ENCODE measurements at places on chromosomes 11 and 22. TPM values are rescaled to one million over a fixed set of nuclear protein-coding genes. Genes with fewer than 3 reads are reported as not detected.
A peak's percentile ranks its signal among the peaks of the same experiment; 100 is the strongest.

DNA sequence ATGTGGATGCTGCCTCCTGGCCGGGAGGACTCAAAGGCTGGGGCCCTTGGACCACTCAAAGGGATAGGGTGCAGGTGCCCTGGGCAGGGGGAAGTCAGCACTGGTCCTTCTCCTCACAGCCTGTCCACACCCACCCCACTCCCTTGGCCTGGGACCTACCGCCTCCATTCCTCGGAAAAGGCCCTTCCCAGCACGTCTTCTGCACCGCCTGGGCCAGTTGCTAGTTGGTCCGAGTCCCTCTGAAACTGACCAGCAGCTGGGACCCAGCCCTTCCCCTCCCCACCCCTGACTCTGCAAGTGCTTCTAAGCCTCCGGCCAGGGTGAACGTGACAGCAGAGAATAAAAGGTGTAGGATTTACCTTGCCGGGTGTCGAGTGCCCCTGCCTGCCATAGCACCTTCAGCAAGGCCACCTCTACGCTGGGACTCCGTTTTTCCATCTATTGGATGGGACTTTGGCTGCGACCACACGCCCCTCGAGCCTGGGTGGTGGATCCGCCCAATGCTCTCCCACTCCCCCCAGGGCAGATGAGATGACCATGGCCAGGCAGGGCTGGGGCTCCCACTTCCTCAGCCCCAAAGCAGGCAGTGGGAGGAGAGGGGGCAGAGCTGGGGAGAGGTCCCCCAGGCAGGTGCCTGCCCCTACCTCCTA is 37.3 kb downstream of the OSBPL5 start:
- DNase-seq, result peak; percentile 29

- no peak for DNase-seq
Measured at GRCh38 chr11:74815966-74816365, 67.3 kb downstream of the RNF169 start.

- no peak for DNase-seq
Measured at GRCh38 chr11:73326929-73327811, 19.1 kb downstream of the ARHGEF17 start.

Gene MUC2
- total RNA-seq, result 1,109 TPM

- DNase-seq, result no peak
Measured at GRCh38 chr11:105429096-105429910, 180.6 kb upstream of the GRIA4 start.

DNA sequence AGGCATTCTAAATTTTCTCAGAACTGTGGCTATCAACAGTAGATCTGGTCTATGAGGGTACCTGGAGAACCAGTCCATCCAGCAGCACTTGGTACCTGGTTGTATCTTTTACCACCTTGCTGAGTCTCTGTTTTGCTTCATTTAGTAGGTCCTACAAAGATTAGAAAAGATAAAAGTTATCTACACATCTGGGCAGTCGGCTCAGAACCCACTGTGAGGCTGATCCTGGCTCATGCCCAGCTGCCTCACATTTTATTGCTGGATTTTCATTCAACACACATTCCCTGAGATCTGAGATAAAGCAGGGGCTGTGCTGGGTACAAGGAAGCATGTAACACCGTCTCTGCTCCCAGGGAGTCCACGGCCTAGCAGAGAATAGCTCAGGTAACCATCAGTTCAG is 27.5 kb downstream of the ATP6V1E1 start:
- DNase-seq, result no peak

Gene DRD4
- total RNA-seq, result 2.4 TPM

DNA sequence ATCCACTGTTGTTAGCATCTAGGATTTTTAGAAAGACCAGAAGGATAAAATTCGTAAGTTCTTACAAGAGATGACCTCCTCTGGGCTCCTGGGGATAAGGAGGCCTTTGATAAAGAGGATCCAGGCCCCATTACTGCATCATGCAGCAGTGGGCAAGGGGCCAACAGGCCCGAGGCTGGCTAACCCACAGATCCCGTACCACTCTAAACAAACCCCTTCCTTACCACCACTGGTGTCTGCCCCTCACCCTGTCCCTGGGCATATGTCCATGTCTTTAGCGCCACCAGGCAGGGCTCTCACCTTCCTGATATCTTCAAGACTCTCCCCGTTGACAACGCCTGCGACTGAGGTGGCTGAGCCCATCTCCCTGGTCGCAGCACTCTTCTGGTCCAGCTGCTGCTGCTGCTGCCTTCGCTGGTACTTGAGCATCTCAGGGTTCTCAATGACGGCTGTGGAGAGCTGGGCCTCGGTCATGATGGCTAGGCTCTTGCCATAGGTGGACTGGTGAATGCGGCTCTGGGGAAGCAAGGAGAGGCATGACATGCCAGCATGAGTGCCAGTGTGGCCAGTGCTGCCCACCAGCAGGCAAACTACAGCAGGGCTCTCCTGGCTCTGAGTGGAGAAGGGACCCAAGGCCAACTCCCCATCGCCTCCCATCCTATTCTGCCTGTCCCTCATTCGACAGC is 46.2 kb downstream of the HIRA start:
- no peak for DNase-seq

DNA sequence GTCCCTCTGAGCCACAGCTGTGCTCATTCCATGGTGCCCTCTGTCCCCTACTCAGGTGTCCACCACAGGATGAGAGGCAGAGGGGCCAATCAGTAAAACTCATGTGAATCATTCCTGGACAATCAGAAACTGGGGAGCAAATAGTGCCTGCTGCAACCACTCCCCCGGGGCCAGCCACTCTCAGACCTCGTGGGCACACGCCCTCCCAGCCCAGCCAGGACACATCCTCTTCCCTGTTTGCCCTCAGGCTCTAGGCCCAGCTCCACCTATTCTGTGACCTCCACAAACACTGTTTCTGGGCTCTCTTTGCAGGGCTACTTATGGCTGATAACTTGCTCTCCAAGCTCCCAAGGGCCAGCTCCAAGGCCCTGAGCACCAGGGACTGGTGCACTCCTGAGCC is 14.0 kb upstream of the KCTD14 start:
- DNase-seq, result peak; percentile 86

- no peak for DNase-seq
Measured at GRCh38 chr11:93340223-93340622, 9.7 kb downstream of the DEUP1 start.

- peak; percentile 4 for DNase-seq
Measured at GRCh38 chr11:81331088-81331487, 1402.6 kb downstream of the FAM181B start.

Gene ZNF280B
- 1.4 TPM for total RNA-seq

DNA sequence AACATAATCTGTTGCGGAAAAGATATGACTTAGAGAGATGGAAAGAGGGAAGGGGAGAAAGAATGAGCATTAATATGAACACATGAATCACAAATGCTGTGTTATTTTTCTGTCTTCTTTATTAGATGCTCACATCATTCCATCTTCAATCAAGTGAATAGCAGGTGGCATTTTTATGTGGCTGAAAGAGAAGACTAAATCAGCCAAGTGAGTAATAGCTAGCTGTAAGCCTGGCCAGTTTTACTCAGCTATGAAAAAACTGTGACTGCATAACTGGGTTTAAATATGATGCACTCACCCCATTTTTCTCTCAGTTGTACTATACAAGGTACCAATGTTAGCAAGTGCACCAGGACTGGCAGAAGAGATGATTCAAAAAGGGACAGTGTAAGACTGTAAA is 571.1 kb downstream of the JRKL start:
- no peak for DNase-seq

DNA sequence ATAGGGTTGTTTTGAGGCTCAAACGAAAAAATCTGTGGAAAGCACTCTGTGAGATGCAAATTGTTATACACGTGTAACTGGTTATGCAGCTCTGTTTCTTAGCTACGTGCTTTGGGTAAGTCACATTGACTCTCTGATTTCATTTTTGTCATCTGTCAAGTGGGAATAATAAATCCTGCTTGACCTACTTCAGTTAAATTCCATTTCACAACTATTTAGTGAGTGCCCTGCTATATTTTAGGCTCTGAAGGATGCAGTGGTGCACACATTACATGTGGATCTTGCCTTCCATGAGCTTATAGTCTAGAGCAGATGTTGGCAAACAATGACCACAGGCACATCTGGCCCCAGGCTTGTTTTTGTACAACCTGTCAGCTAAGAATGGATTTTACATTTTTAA is 133.6 kb upstream of the PLET1 start:
- DNase-seq, result no peak

DNA sequence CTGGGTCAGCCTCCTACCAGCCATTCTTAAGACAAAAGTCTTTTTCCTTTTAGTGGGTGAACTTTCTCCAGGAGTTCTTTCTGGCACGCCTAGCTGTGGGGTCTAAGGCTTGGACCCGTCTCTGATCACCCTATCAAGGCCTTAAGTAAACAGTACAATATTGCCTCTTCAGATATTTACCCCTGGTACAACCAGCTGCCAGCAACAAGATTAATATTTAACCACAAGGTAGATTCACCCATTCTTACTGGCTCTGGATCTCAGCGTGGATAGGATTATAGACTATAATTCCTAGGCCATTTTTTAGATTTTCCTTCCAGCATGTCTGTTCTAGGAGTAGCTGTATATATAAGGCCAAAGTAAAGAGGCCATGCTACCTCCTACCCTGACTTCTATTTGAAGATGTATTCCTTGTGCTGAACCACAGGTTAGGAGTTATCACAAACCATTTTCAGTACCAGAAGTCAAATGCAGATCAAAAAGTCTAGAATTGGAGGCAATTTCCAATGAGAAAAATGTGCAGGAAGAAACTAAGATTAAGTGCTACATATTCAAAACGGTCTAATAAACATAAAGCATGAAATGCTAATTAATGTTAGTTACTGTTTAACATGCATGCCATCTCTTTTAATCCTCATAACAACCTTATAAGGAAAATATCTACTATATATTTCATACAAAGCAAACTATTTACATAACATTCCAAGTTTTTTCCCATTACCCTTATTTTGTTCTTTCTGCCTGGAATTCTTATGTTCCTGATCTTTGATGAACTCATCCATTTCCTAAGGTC is 110.0 kb upstream of the SYN3 start:
- DNase-seq, result no peak

GRCh38 chr11:126474220-126474619 is 118.7 kb downstream of the ST3GAL4 start:
- peak; percentile 19 for DNase-seq

- no peak for DNase-seq
Measured at GRCh38 chr11:20160425-20161229, at the start of gene DBX1. Gene DBX1, minus strand, starts transcription at chr11:20160475. Its CDS starts 151 bp downstream, at chr11:20160324.
